ENCODE measurements at places on chromosomes 5 and 9.

DNA sequence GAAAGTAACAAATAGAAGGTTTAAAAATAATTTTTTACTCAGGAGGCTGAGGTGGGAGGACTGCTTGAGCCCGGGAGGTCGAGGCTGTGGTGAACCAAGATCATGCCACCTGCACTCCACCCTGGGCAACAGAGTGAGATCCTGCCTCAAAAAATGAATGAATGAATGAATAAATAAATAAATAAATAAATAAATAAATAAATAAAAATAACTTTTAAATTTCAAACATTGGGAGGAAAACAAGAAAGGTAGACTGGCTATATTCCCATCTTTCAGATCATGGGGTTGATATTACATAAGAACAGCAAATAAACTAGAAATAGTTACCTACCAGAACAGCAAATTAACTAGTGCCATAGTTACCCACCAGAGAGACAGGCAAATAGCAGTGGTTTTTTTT lies 75.7 kb downstream of the LHX2 start:
- no peak for DNase-seq

GRCh38 chr5:155595791-155596190 lies 582.2 kb downstream of the KIF4B start:
- DNase-seq = no peak

DNA sequence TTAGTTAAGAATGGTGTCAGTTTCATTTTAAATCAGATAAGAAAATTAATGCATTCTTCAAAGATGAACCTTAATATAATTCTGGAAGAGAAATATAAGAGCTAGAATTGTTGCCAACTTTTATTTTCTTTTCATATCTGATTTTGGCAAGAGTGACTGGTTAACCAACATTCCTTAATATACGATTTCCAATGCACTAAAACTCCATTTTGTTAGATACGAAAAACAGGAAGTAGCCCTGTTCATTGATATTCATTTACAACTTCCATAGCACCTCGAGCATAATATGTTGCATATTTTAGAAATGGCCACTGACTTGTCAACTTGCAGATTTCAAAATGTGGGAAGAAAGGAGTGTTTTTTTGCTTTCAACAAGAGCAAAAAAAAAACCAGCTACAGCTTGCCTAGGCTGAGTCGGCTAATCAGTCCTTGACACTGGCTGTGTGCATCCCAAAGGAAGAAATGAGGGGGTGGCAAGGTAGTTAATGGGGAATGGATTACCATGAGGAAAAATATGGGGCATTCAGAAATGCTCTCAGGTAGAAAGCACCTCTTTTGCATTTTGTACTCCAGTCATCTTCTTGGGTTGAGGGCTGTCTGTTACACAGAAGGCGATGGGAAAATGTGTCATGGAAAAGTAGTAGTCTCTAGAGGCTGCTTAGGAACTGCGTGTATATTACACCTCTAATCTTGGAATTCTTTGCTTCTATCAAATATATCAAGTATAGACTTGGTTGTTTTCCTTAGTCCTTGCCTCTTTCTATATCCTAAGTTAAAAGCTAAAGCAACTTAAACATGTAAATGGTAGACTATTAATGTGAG lies 3.9 kb downstream of the MAP3K1 start:
- DNase-seq = peak; percentile 32

DNA sequence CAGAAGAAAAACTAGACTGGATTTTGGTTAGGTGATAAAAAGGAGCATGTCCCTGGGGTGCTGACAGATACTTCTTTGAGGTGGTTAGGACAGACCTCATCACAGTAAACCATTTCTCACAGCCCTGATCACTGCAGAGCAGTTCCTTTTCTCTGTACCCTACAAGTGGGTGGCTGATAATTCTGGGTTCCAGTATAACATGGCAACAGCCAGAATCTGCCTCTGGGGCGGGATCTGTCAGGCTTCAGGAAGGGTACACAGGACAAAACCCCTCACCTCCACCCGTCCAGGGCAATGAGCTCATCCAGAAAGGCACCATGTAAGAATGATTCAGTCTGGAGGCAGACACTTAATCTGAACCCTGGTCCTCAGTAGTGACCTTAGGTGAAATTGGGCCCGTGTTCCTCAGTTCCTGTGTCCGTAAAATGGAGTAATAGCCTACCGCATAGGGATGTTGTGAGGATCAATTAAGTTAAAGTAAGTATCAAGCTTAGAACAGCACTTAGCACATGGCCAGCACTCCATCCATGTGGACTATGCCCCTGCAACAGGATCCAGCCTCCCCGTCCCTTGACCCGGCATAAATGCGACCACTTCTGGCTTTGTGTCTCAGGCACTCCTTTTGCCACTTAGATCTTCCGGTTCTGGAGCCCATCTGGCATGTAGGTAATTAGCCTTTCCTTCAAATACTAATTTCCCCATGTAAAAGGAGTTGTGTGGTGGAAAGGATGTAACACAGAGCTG lies 129.2 kb downstream of the LHFPL2 start:
- DNase-seq = no peak
